ENCODE measurements at places on chromosomes 5 and 9. TPM values are rescaled to one million over a fixed set of nuclear protein-coding genes. Genes with fewer than 3 reads are reported as not detected.

Gene SLC25A48
- total RNA-seq = 1.4 TPM

Gene SLIT3
- 4.8 TPM for total RNA-seq

Gene CSF2
- total RNA-seq = not detected

Gene GDA
- 3.7 TPM for total RNA-seq

Gene CENPP
- total RNA-seq = 8.1 TPM

DNA sequence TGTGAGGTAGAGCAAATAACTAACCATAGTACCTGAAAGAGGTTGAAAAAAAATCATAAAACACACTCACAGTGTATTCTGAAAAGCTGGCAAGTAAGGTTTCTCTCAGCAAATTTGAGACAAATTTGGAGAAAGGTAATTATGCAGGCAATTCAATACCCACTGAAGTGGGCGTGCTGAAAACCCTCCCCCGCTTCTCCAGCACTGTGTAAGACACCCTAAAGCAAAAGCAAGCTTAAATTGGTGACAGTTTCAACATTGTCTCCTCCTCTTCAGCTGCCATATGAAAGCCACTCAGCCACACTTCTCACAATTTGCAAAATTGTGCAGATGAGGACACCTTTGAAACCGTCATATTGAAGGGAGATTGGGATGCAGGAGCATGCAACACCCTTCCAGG, 322.3 kb upstream of the CDH6 start:
- no peak overlapping the region for H3K27ac ChIP-seq
- no peak for DNase-seq
- no peaks in the 10 kb centered on the region for H3K36me3 ChIP-seq
- H3K4me3 ChIP-seq = no peak overlapping the region
- no peaks in the 10 kb centered on the region for H3K4me1 ChIP-seq
- H3K27me3 ChIP-seq = no peaks in the 10 kb centered on the region

DNA sequence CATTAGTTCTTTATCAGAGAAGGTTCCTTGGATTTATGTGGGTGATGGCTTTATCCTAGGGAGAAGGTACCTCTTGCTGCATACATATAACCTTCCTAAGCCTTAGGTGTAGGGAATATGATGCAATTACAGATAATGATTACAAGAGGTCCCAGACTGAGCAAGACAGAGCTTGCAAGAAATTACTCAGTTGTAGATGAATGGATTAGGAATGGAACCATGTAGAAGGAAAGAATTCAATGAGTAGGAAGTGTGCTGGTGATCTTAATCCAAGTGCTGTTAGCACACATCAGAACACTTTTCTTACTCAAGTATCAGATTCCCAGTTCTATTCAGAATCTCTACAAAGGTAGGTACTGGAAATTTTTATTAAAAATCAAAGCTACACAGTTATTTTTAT, 2.5 kb downstream of the OR13F1 start:
- no peaks in the 10 kb centered on the region for H3K4me1 ChIP-seq
- no peaks in the 10 kb centered on the region for H3K36me3 ChIP-seq

DNA sequence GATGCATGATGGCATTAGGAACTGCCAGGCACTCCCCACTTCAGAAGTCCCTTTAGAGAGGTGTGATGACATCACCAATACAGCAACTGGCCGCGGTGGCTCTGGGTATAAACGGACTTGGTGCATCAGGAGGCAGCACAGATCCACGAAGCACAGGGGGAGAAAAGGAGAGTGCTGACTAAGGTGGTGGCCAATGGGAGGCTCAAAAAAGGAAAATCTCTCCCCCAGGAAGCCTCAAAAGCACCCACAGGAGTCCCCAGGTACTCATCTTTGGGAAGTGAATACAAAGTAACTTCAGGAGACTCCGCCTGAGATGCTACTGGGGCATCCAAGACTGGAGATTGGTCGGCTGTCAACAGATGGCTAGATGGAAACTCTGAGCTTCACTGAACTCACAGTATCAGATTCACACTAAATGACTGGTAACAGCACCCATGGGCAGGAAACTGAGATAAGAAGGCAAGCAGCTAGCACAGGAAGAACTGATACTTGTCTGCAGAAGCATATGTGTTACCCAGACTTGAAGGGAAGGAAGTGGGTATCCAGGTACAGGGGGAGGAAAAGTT, 7.6 kb downstream of the TTC39B start:
- peaks cover 12% of the 10 kb centered on the region for H3K4me1 ChIP-seq
- no peak for DNase-seq
- H3K36me3 ChIP-seq = no peaks in the 10 kb centered on the region
- no peak overlapping the region for H3K4me3 ChIP-seq
- no peaks in the 10 kb centered on the region for H3K27me3 ChIP-seq

DNA sequence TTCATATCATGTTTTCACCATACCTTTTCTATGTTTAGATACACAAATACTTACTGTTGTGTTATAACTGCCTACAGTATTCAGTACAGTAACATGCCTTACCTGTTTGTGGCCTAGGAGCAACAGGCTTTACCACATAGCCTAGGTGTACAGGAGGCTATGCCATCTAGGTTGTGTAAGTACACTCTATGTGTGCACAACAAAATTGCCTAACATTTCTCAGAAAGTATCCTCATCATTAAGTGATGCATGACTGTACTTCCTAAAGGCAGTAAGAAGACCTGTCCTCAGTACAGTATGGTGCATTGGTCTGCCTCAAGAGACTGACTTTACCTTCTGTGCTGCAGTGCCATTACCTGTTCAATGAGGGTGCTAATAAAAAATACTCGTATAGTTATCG, 7.9 kb downstream of the TXN start:
- H3K27ac ChIP-seq = no peak overlapping the region
- no peaks in the 10 kb centered on the region for H3K36me3 ChIP-seq
- no peak for DNase-seq
- H3K27me3 ChIP-seq = no peaks in the 10 kb centered on the region
- H3K4me3 ChIP-seq = no peak overlapping the region
- H3K4me1 ChIP-seq = no peaks in the 10 kb centered on the region

GRCh38 chr9:107780960-107781359, 291.4 kb upstream of the KLF4 start:
- H3K27me3 ChIP-seq = no peaks in the 10 kb centered on the region
- no peak for DNase-seq
- peaks cover 8% of the 10 kb centered on the region for H3K4me1 ChIP-seq
- no peaks in the 10 kb centered on the region for H3K36me3 ChIP-seq

- H3K4me3 ChIP-seq = no peak overlapping the region
- no peak overlapping the region for H3K27ac ChIP-seq
- no peaks in the 10 kb centered on the region for H3K36me3 ChIP-seq
- H3K4me1 ChIP-seq = peaks cover 14% of the 10 kb centered on the region
- H3K27me3 ChIP-seq = no peaks in the 10 kb centered on the region
Measured at GRCh38 chr9:121192959-121193640, 8.6 kb downstream of the RAB14 start.

DNA sequence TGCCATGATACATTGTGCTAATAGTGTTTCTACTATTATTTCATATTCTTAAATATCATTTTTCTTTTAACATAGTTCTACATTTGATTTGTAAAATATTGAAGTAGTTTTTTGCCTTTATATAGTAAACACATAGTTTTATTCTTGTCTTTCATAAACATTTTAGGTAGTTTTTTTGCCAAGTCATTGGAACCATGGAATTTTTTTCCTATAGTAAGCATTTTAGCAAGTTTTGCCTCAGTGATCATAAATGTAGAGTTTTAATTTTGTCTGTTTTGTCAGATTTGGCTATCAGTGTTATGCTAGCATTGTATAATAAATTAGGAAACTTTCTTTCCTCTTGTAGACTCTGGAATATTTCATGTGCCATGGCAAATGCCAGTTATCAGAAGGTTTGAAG, 137.1 kb upstream of the LPAR1 start:
- no peak overlapping the region for H3K4me3 ChIP-seq
- no peaks in the 10 kb centered on the region for H3K36me3 ChIP-seq
- no peak overlapping the region for H3K27ac ChIP-seq
- H3K4me1 ChIP-seq = no peaks in the 10 kb centered on the region
- DNase-seq = no peak

- no peaks in the 10 kb centered on the region for H3K4me1 ChIP-seq
- no peak overlapping the region for H3K4me3 ChIP-seq
- DNase-seq = no peak
- H3K27me3 ChIP-seq = no peaks in the 10 kb centered on the region
- no peaks in the 10 kb centered on the region for H3K36me3 ChIP-seq
Measured at GRCh38 chr9:106689089-106689488, 173.9 kb upstream of the ZNF462 start.

GRCh38 chr5:78983601-78984438, 1.3 kb downstream of the ARSB start:
- H3K4me3 ChIP-seq = peak overlapping the region; percentile 86
- peak overlapping the region; percentile 96 for H3K27ac ChIP-seq
- no peaks in the 10 kb centered on the region for H3K27me3 ChIP-seq
- no peak for DNase-seq

GRCh38 chr5:136629125-136629792, 263.9 kb upstream of the TRPC7 start:
- peak; percentile 64 for DNase-seq
- H3K4me1 ChIP-seq = peaks cover 8% of the 10 kb centered on the region
- no peak overlapping the region for H3K4me3 ChIP-seq
- H3K36me3 ChIP-seq = no peaks in the 10 kb centered on the region

- no peak overlapping the region for H3K27ac ChIP-seq
- no peaks in the 10 kb centered on the region for H3K27me3 ChIP-seq
- H3K4me1 ChIP-seq = no peaks in the 10 kb centered on the region
- H3K4me3 ChIP-seq = no peak overlapping the region
- H3K36me3 ChIP-seq = no peaks in the 10 kb centered on the region
Measured at GRCh38 chr5:169686137-169686536, 49.1 kb downstream of the DOCK2 start.

DNA sequence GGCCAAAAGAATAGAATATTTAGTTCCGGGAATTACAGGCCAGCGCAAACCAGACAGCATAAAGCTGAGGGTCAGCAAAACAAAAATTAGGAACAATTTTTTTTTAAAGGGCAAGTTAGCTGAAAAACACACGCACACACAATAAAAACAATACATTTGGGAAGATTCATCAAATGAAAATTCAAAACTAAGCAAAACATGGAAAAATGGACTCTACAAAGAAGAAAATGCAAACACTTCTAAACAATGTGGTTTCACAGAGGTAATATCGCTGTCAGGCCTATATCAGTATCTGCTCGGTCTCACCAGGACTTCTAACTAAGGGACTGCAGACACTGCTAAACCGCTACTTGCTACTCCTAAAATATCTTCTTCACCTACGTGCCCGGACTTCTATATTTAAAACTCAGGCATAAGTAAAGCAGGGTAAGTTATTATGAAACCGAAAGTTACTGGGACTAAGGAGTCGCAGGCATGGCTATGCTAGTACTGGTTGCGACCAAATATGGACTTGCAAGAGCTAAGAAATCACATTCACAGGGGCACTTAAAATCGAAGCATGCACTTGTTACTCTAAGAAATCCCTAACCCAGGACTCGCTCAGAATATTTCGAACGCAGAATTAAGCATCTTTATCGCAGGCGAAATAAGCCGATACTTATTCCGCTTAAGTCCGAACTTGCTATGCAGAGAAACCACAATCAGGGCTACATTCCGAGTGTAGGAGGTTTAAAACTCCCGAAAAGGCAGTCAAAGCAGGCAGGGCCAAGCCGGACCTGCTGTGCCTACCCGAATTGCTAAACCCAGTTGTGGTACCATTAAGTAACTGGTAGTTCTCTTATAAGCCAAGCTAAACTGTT, 2.3 kb downstream of the ANXA2R start:
- H3K36me3 ChIP-seq = no peaks in the 10 kb centered on the region
- H3K27ac ChIP-seq = no peak overlapping the region
- no peak for DNase-seq
- H3K4me1 ChIP-seq = peaks cover 4% of the 10 kb centered on the region

DNA sequence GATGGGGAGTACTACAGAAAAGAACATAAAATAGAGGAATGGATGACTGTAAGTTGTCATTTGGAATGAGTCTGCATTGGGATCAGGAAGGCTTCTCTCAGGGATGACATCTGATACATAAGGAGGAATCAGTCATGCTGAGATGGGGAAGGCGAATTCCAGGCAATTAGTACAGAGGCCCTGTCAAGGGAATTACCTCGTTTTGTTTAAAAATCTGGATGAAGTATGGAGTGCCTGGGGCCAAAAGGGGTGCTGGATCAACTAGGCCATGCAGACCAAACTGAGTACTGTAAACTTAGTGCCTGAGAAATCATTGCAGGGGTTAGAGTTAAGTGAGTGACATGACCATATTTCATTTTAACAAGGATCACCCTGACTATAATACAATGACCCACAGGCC, 30.5 kb downstream of the JAKMIP2 start:
- H3K36me3 ChIP-seq = no peaks in the 10 kb centered on the region
- no peak for DNase-seq
- no peak overlapping the region for H3K27ac ChIP-seq
- no peaks in the 10 kb centered on the region for H3K4me1 ChIP-seq

DNA sequence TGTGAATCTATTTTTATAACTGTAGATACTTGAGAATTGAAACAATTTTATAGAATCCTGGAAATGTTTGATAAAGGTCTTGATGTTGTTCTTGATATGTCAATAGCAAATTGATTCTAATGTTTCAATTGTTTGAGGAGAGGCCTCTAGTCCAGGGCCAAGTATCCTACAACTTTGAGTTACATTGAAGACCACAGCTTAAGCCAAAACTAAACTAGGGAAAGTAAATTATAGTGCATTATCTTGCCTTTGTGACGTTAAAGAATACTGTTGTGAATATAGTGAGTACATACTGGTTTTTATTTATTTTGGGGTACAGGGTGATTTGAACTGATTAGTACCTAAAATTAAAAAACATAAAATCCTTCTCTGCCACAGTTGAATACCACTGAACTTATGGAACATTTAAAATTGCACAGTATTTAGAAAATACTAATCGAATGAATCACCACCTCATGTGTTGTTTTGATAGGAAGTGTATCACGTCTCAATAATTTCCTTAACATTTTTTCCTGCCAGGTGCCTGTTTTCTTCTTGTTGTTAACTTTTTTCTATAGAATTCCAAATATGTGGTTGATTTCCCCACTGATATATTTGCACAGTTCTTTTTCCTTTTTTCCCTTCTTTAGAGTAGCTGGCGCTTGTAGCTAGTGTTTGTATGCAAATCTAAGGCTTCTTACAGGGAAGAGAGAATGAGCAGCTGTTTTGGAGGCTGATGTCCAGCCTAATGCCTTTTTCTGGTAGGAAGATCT, 12.5 kb downstream of the ARHGEF28 start:
- H3K4me3 ChIP-seq = no peak overlapping the region
- no peaks in the 10 kb centered on the region for H3K36me3 ChIP-seq
- H3K4me1 ChIP-seq = no peaks in the 10 kb centered on the region
- no peak overlapping the region for H3K27ac ChIP-seq

DNA sequence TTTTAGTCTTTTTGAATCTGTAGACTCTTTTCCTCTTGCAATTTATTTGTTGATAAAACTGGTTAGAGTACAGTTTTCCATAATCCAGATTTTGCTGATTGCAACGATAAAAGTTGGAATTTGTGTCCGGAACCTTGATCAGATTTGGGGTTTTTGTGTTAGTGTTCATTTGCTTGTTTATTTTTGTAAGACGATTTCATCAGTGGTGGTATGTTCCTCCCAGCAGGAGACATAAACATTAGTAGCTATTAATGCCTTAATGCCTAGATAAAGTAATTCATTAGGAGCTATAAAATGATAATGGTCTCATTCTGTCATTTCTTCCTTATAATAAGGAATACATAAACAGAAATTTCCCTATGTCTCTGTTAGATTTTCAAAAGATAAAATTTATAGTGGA, 21.3 kb downstream of the RPS6 start:
- no peak overlapping the region for H3K27ac ChIP-seq
- no peaks in the 10 kb centered on the region for H3K4me1 ChIP-seq
- no peaks in the 10 kb centered on the region for H3K27me3 ChIP-seq
- DNase-seq = no peak
- no peaks in the 10 kb centered on the region for H3K36me3 ChIP-seq

Measured in testis (tissue), 5 donors.